ENCODE measurements at places on chromosomes 7 and 10.

DNA sequence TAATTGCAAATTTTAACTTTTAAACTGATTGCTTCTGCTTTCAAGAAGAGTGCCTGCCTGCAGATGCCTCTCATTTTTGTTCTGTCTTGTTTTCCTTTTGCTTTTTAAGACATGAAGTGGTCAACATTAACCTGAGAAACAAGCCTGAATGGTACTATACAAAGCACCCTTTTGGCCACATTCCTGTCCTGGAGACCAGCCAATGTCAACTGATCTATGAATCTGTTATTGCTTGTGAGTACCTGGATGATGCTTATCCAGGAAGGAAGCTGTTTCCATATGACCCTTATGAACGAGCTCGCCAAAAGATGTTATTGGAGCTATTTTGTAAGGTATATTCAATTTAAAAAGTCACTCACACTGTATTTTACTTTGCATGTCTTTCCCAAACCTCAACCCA lies 8.8 kb downstream of the GSTO2 start:
- no peak for DNase-seq

DNA sequence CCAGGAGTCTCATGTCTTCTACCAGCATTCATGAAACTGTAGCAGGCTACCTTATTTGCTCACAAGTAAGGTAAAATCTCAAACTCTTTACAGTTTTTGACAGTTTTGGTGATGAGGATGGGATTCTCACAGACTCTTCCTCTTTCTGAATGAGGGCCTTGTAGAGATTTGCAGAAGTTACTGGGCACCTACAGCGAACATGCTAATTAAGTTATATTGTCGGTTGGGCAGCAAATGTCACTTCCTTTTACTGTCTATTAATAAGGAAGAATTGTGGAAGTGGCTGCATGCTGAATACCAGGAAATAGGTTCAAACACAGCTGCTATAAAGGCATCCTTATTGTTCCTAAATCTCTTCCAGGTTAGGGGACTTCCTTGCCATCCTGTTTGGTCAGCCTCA lies 189.6 kb downstream of the DNAJC1 start:
- no peak for DNase-seq

DNA sequence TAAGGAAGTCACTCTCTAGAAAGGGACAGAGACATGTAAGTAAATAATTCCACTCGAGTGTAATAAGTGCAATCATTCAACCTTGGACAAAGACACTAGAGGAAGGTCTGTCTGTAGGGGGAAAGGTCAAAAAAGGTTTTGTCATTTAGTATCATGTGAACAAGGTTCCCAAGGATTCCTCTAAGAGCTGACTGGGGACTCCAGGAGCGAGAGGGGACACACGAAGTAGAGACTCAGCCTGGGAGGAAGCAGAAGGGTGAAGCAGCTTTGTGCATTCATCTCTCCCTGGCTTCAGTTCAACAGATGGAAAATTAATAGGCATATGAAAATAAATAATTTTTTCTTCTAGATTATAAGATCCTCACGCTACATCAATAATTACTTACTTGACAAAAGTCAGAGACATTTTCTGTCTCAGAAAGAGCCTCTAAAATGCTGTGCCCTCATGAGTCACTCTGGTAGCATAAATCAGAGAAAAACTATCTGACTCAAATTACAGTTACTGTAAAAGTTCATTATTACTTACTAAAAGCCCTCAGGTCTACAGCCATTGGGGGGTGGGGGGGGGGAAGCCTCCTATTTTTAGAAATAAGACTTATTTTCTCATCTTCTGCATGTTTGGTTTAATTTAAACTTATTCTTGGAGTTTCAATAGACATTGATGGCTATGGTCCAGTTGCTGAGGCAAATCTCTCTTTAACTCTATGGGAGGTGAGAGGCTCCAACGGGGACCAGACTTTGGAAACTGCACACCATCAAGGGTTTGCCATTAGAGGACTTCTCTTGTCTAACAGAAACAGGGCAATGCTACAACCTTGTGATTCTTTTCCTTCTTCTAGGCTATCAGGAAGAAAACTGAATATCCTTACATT lies 275.1 kb upstream of the KLF14 start:
- no peak for DNase-seq

GRCh38 chr7:127154101-127154500 lies 98.6 kb downstream of the GRM8 start:
- DNase-seq = no peak

GRCh38 chr10:105827133-105827532 lies 1186.0 kb downstream of the SORCS3 start:
- DNase-seq = no peak

DNA sequence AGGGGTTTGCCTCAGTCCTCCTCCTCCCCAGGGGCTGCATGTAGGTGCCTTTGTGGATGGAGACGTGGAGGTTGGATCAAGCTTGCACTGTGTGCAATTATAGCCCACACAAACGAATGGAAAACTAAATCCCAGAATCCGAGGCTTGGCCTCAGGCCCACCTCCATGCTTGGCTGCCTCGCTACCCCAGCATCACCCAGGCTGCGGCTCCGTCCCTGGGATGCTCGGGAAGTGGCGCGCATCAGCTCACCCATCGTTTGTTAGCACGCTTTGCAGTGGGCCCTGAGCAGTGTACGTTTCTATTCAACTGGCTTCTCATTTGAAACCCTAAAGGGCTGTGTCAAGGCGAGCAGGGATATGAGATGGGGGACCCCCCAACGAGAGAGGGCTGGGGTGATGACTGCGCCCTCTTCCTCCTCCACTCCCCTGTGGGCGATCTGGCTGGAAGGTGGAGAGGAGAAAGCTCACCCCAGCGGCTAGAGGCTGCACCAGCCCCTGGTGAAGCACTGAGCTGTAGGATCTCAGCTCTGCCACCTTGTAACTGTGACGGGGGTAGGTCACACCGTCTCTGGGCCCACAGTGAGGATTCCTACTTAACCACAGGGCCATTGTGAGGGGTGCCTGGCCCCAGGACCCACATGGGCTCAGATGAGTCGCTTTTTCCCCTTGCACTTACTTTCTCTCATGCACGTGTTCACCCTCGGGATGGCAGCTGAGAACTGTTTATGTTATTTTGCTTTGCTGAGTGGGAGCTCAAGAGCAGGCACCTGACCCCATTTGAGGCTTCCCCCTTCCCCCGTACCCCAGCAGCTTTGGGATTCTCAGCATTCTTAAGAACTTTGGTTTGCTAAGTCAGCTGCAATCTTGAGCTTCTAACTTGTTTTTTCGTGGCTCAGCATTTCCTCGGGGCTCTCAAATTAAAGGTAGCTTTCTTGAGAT lies 12.7 kb upstream of the BTBD16 start:
- no peak for DNase-seq

- DNase-seq = no peak
These were observed 89.6 kb downstream of the CABCOCO1 start for GRCh38 chr10:61752111-61753011.

GRCh38 chr10:97494151-97494550 lies 4.1 kb downstream of the MMS19 start:
- no peak for DNase-seq

- no peak for DNase-seq
These were observed 993 bp downstream of the PTPRN2 start for GRCh38 chr7:158586499-158587161.
